ENCODE measurements at places on chromosomes 6 and 20.

- DNase-seq, result peak; percentile 48
Observed at GRCh38 chr20:47272893-47273590, 83.5 kb downstream of the ZMYND8 start.

DNA sequence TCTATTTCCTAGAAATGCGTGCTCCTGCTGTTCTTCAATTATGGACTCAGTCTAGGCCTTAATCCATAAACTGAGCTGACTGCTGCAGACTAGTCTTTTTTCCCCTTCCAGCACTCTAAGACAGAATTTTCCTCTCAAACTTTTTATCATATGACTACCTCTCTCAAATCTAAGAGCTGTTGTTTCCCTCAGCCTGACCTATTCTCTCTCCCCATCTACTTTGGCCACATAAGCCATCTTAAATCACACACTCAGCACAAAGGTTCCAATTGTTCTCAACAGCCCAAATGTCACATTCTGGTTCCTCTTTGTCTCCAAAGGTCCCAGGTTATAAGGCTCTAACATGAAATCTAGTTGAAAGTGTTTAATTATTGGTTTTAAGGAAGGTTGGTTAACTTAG, 85.2 kb downstream of the PRSS35 start:
- DNase-seq, result no peak

- DNase-seq, result no peak
Observed at GRCh38 chr20:21063276-21063675, 42.9 kb downstream of the LINC00237 start.

DNA sequence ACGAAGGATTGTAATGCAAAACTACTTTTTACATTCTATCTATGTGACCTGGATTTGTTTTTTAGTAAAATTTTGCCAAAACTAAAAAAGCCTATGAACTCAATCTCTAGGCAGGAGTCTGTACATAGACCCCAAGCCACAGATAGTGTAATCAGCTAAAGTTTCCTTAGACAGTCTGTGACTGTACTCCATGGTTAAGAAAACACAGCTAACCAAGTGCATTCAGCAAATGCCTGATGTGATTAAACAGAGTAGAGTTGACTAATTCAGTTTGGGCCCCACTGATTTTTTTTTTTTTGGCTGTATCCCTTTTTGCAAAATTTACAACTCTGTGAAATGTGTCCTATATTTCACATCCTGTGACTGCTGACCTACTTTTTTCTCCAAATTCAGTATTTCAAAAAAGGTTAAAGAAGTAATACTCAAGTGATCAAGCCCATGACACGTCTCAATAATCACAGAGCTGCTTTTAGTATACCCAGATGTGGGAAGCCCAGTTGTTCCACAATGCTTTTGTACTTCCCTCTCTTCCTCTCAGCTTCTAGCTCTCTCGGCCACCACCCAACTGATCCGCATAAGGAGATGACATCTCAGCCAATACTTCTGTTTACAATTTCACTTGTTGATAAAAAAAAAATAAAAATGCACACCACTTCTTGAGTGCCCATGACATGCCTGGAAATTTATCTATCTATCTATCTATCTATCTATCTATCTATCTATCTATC, 108.8 kb upstream of the TBX18 start:
- DNase-seq, result no peak

DNA sequence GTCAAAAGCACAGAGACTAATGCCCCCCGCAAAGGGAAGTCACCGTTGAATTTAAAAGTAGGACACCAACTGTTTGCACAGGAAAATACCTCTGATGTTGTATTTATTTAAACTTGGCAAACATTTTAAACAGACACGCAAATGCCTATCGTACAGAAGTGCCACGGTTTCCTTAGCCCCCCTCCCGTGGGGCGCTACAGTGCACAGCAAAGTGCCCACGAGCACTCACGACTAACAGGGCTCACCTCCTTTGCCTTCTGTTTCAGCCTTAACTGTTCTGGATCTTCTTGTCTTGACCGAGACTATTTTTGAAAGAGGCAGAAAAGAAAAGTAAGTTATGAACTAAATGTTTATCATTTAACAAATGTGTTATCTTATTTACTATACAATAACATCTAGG, 67.8 kb downstream of the TAF4 start:
- DNase-seq, result no peak

Data from central memory CD4-positive, alpha-beta T cell (primary cell).